ENCODE measurements at places on chromosomes 5 and 9.

DNA sequence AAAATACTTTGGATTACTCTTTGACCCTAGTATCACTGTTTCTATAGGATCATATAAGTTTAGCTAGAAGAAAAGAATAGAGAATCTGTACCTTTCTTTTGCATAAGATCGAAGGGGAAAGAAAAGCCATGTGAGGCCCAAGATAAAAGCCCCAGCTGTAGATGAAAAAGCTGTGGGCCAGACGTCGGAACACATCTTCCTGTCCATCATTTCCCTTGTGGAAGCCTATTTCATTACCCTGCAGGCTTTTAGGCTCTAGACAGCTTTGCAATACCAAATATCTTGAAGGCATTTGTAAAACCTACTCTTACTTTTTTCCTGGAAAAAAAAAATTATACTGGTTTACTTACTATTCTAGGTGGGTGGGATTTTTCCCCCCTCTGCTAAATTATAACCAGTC is 10.0 kb downstream of the PALM2AKAP2 start:
- no peaks in the 10 kb centered on the region for H3K36me3 ChIP-seq
- no peak overlapping the region for H3K27ac ChIP-seq
- peaks cover 12% of the 10 kb centered on the region for H3K4me1 ChIP-seq

- peaks cover 67% of the 10 kb centered on the region for H3K4me1 ChIP-seq
- no peak for DNase-seq
- peak overlapping the region; percentile 97 for H3K27ac ChIP-seq
Measured at GRCh38 chr5:55308254-55308836, 556 bp downstream of the MTREX start.

DNA sequence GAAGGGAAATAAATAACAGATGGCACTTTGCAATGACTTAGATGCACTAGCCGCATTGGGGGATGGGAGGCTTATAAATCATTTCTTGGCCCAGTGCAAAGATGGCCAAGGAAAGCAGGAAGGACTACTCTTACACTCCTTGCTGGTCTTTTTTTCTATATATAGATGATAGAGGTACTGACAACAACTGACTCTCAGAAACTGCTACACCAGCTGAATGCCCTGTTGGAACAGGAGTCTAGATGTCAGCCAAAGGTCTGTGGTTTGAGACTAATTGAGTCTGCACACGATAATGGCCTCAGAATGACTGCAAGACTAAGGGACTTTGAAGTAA is 1.7 kb downstream of the CCNG1 start:
- peaks cover 36% of the 10 kb centered on the region for H3K36me3 ChIP-seq
- H3K4me1 ChIP-seq, result peaks cover 33% of the 10 kb centered on the region
- no peaks in the 10 kb centered on the region for H3K27me3 ChIP-seq
- DNase-seq, result no peak

DNA sequence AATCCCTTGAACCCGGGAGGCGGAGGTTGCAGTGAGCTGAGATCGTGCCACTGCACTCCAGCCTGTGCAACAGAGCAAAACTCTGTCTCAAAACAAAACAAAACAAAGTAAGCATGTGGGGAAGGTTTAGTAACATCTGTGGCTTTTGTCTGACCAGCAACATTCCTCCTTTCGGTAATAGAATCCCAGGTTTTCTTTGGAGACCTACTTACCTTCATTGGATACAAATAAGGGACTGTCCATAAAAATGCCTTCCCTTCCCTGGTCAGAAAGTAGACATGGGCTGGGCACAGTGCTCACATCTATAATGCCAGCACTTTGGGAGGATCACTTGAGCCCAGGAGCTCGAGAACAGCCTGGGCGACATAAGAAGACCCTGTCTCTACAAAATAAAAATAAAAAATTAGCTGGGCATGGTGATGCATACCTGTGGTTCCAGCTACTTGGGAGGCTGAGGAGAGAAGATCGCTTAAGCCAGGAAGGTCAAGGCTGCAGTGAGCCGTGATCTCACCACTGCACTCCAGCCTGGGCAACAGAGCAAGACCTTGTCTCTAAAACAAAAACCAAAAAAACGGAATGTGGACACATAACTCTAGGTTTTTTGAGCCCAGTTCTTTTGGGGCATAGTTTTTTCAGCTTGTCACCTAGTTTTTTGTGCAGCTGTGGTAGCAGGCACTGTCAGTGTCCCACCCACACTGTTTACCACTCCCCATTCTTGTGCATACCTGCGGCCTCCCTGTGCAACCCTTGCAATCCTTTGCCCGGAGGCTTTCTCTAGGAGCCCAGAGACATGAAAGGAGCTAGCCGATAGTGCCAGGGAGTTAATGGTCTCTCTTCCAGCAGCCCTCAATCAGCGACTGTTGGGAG is 9.0 kb upstream of the SPINK4 start:
- H3K27ac ChIP-seq, result no peak overlapping the region
- H3K4me1 ChIP-seq, result peaks cover 13% of the 10 kb centered on the region
- H3K27me3 ChIP-seq, result no peaks in the 10 kb centered on the region
- DNase-seq, result no peak
- no peak overlapping the region for H3K4me3 ChIP-seq

DNA sequence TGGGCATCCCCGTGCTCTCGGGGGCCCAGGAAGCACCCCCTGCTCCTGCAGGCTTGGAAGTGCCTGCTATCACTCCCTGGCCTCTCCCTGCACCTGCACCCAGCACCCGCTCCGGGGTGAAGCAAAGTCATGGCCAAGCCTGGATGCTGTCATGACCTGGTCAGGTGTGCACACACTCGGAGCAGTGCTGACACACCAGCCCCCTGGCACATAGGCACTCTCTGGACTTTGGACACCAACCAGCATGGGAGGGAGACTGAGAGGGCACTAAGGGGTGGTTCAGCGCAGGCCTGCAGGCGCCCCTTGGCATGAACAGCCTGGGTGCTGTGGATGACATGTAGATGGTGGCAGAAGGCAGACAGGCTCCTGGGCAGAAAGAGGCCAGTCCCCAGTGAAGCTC is 158.6 kb downstream of the GHR start:
- peaks cover 4% of the 10 kb centered on the region for H3K4me1 ChIP-seq
- H3K4me3 ChIP-seq, result no peak overlapping the region
- H3K36me3 ChIP-seq, result no peaks in the 10 kb centered on the region
- H3K27ac ChIP-seq, result no peak overlapping the region
- H3K27me3 ChIP-seq, result no peaks in the 10 kb centered on the region

GRCh38 chr5:59449905-59450644 is 443.5 kb downstream of the PDE4D start:
- DNase-seq, result no peak
- no peaks in the 10 kb centered on the region for H3K4me1 ChIP-seq
- H3K4me3 ChIP-seq, result no peak overlapping the region
- H3K36me3 ChIP-seq, result no peaks in the 10 kb centered on the region
- no peak overlapping the region for H3K27ac ChIP-seq

DNA sequence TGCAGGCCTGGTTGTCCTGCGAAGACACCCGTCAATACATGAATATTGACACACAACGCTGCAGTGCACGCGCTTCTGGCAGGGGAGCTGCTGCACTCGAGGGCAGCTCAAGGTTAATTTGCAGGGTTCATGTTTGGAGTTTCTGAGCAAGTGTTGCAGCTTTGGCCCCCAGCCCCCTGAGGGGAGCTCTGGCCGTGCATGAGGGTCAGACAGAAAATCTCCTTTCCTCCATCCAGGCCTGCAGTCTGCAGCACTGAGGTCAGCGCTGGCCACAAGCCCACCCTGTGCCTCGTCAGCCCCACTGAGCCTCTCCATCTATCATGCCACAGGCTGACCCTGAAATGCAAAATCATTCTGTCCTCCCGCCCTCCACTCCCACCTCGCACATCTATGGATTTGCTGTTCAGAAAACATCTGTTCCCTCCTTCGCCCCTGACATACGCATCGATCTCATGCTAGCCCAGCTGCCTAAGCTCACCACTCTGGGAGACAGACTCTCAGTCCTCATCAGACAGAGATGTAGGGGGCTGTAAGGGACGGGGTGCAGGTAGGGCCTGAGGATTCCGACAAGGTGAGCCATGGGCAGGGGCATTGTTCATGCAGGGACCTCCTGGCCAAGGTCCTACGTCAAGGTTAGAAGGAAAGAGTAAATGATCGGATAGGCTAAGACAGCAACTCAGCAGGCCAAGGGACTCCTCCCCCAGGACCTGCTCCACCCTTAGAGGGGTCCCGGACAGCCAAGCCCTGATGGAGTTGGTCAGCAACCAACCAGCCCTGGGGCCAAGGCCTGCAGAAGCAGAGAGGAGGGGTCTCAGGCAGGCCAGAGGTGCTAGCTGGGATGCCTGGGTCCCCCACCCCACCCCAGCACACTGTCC is 125.1 kb downstream of the KCNIP1 start:
- peaks cover 22% of the 10 kb centered on the region for H3K4me1 ChIP-seq
- no peak overlapping the region for H3K4me3 ChIP-seq
- H3K36me3 ChIP-seq, result no peaks in the 10 kb centered on the region
- no peak for DNase-seq

GRCh38 chr5:34411470-34412346 is 244.4 kb upstream of the RAI14 start:
- no peaks in the 10 kb centered on the region for H3K27me3 ChIP-seq
- H3K4me3 ChIP-seq, result no peak overlapping the region
- no peaks in the 10 kb centered on the region for H3K4me1 ChIP-seq
- no peak overlapping the region for H3K27ac ChIP-seq
- DNase-seq, result no peak
- no peaks in the 10 kb centered on the region for H3K36me3 ChIP-seq

Data from lower lobe of right lung (tissue), 2 donors.